Central memory CD4-positive, alpha-beta T cell (primary cell): ENCODE measurements at places on chromosomes 6 and 20.

GRCh38 chr6:157646012-157646411 lies 177.0 kb upstream of the SNX9 start:
- DNase-seq, result no peak

DNA sequence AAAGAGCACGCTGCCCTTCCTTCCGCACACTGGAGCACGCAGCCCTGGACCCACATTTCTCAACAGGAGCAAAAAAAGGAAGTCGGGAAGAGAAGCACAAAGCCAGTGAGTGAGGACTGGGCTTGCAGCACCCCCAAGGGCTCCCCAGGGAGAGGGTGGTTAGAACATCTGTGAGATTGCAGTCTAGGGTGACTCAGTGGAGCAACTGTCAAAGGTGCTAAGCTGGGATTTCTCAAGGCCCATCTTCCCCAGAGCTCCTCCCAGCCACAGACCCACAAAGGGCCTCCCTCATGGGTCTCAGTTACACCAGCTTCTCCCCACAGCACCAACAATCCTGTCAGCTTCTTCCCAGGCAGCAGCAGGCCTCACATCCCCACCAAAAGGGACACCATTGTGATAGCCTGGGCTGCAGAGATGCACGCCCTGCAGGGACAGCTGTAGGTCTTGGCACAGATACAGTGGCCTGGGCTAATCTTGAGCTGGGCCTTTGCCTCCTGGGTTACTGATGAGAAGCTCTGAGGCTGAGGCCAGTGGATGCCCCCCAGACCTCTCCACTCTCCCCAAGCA lies 39.6 kb upstream of the CD93 start:
- DNase-seq, result no peak

DNA sequence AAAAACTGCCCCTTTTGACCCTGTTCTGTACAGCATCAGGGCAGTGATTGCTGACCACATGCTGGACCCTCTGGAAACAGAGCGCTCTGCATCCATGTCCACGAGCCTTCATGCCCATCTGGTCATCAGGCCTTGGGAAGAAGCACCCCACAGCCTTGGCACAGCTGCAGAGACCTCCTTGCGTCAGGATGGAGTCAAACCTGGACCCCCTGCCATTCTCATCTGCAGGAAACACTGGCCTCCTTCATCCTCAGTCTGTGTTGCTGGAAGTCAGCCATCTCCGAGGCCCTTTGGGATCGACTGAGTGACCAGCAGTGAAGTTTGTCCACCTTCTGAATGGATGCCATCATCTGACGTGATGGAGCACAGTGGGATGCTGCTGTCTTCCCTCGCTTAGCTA lies 2138.3 kb upstream of the DEFB115 start:
- DNase-seq, result no peak

- DNase-seq, result peak; percentile 60
These were observed 757 bp upstream of the SAMD3 start for GRCh38 chr6:130223508-130223907.

DNA sequence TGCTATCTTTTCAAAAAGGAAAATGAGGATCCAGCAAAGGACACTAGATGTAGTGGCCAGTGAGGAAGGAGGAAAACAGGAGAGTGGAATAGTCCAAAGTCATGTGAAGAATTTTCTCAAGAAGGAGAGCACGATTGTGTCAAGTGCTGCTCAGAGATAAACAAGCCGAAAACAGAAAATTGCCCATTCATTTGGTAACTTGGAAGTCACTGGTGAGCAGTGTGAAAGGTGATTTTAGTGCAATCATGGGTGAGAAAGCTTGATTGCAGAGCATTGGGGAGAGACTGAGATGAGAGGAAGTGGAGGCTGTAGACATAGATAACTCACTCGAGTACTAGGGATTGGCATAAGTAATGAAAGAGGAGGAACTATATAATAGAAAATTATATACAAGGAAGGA lies 26.0 kb upstream of the PRDM1 start:
- no peak for DNase-seq

GRCh38 chr6:100432136-100432535 lies 32.6 kb downstream of the SIM1 start:
- DNase-seq, result no peak

GRCh38 chr6:123747515-123747914 lies 56.1 kb upstream of the NKAIN2 start:
- no peak for DNase-seq

DNA sequence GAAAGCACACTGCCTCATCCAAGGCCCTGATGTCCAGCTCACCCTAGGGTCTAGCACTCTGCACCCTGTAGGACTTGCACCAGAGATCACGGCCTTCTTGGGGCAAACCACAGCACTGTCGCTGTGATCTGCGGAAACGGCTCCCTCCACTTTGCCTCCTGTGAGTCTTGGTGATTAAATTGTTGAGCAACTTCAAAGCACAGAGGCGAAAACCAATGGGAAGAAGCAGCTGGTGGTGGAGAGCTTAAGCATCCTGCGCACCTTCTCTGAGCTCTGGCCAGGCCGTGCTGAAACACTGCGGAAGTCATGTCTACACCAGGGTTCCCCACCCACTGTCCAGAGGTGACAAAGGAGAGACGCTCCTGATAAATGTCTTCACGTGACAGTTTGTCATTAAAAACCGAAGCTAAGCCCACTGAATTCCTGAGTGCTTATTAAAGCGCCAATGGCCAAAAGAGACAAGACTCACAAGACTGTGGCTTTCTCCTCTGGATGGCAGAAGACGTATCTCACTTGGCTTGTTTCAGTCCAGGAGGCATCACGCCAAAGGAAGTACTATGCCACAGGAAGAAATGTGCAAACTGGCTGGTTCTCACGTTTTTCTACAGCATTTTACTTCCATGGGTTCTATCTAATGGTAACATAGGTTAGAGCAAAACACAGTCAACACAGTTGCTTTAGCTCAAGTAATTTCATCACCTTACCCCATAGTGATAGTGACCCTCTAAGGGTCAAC lies 3.1 kb downstream of the RAMACL start:
- no peak for DNase-seq

GRCh38 chr6:39488255-39488879 lies 165.9 kb upstream of the KCNK16 start:
- no peak for DNase-seq

- no peak for DNase-seq
These were observed 2.9 kb upstream of the HLA-DOB start for GRCh38 chr6:32819729-32820128.

DNA sequence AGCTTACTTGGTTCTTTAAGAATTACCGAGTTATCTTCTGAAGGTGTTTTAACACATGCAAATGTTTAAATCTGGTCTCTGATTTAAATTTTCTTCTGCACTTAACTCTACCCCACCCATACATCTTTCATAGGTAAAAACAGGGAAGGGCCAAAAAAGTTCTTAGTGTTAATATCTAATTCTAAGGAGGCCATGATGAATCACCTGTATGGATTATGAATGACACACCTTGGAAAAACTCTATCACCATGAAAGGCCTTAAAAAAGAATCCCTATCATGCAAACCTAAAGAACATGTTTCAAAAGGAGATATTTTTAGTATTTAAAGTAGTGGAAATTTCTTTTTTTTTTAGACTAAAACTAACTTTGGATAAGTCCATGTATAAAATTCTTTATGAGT lies 54.7 kb downstream of the SLX4IP start:
- no peak for DNase-seq
